Epithelial cell of alveolus of lung (primary cell): ENCODE measurements at places on chromosomes 16 and 17. TPM values are rescaled to one million over a fixed set of nuclear protein-coding genes. Genes with fewer than 3 reads are reported as not detected.

Gene EVPLL
- total RNA-seq = 0.08 TPM in 1 of 2 replicates, not detected in the other

Gene SLC16A11
- total RNA-seq = not detected in 2 replicates

Gene ASB16
- total RNA-seq = not detected in 2 replicates

Gene B9D1
- total RNA-seq = 41.8 and 48.5 TPM in 2 replicates

Gene BEAN1
- 2.6 TPM in 1 of 2 replicates, not detected in the other for total RNA-seq

Gene SEPTIN12
- total RNA-seq = not detected in 2 replicates

Gene NEUROD2
- total RNA-seq = not detected in 2 replicates

Gene MAPT
- 0.52 and 0.56 TPM in 2 replicates for total RNA-seq
